ENCODE measurements at places on chromosomes 1 and 21. TPM values are rescaled to one million over a fixed set of nuclear protein-coding genes. Genes with fewer than 3 reads are reported as not detected.

AGMAT gene
- 33.3 TPM for total RNA-seq

WDR3 gene
- total RNA-seq: 24.5 TPM

MAN1A2 gene
- 27.0 TPM for total RNA-seq

TFF2 gene
- not detected for total RNA-seq

GRCh38 chr1:235292790-235293189 is 35.2 kb downstream of the ARID4B start:
- no peak for DNase-seq

DNA sequence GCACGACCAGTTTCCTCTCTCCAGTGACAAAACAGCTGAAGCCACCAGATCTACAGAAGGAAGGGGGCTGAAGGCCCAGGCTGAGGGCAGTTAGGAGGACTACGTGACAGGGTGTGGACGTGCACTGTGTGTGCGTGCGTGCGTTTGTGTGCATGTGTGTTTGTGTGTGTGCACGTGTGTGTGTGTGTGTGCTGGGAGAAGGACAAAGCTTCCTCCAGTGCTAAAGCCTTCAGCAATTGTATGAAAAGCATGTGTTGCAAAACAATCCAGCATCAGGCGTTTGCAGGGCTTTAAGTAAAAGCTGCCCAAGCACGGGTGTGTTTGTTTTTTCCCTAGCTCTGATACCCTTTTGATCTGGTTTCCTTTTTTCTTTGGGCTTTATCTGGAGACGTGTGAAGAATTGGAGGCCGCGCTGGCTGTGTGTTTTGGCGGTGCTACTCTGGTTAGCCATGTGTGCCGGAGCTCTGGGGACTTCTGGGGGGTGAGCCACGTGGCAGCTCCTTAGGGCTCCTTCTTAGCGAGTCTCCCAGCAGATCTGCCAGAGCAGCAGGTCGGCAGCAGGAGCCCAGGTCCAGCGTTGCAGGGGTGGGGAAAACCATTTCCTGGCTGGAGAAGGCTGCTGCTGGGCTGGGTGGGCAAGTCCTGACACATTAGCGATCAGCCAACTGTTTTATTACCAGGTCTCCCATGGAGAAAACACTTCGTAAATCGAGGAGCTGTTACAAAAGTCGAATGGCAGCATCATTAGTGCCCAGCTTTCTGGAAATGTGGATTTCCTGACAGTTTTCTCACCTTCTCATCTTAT is 73.4 kb downstream of the UCK2 start:
- no peak for DNase-seq

- DNase-seq: no peak
Observed at GRCh38 chr21:39484711-39485276, 33.0 kb downstream of the SH3BGR start.

GRCh38 chr1:99017655-99018054 is 13.0 kb upstream of the PLPPR5 start:
- no peak for DNase-seq

- DNase-seq: peak; percentile 47
Observed at GRCh38 chr1:65068202-65069010, 79.6 kb upstream of the AK4 start.
